ENCODE measurements at places on chromosomes 5 and 9. TPM values are rescaled to one million over a fixed set of nuclear protein-coding genes. Genes with fewer than 3 reads are reported as not detected.

The TRIM36 gene
- 0.40 TPM for total RNA-seq

The HACD4 gene
- total RNA-seq = 4.6 TPM

The CATSPER3 gene
- 0.17 TPM for total RNA-seq

The PDZD2 gene
- total RNA-seq = 0.63 TPM

The TMC1 gene
- not detected for total RNA-seq

The TAF11L10 gene
- not detected for total RNA-seq

Measured in activated CD8-positive, alpha-beta memory T cell treated with anti-CD3 and anti-CD28 coated beads for 36 hours (primary cell).